ENCODE measurements at places on chromosomes 1 and 21. TPM values are rescaled to one million over a fixed set of nuclear protein-coding genes. Genes with fewer than 3 reads are reported as not detected.

PPFIA4 gene
- total RNA-seq, result 1.7 TPM

SPRR2B gene
- not detected for total RNA-seq

GJA5 gene
- total RNA-seq, result 2.5 TPM

IKBKE gene
- total RNA-seq, result 18.2 TPM

FHAD1 gene
- total RNA-seq, result 1.2 TPM

WNT4 gene
- 3.1 TPM for total RNA-seq

DNA sequence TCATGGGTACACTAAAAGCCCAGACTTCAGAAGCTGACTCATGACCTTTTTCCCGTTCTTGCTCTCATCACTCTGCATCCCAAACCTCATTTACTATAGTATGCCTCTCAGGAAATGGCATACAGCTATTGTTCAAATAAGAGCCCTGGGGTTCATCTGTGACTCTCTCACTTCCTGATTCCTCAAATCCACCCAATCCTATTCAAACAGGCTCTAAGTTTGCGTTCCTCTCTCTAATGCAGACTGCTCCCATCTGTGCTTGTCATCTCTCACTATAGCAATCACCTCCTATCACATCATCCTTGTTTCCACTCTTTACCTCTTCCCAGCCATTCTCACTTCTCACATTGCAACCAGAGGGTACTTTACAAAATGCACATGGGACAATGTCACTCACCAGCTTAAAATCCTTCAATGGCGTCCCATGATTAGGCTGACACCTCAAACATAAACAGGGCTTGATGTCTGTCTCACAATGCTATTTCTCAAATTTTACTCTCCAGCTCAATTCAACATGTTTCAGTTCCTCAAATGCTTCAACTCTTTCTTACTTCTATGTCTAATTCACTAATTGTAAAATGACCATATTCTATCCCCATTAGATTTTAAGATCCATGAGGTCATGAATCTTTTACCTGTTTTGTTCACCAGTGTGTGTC, 408.4 kb downstream of the NTNG1 start:
- DNase-seq, result no peak

GRCh38 chr1:116743535-116743934, 10.7 kb upstream of the CD2 start:
- no peak for DNase-seq

GRCh38 chr1:57711326-57711725, 287.5 kb upstream of the DAB1 start:
- no peak for DNase-seq

DNA sequence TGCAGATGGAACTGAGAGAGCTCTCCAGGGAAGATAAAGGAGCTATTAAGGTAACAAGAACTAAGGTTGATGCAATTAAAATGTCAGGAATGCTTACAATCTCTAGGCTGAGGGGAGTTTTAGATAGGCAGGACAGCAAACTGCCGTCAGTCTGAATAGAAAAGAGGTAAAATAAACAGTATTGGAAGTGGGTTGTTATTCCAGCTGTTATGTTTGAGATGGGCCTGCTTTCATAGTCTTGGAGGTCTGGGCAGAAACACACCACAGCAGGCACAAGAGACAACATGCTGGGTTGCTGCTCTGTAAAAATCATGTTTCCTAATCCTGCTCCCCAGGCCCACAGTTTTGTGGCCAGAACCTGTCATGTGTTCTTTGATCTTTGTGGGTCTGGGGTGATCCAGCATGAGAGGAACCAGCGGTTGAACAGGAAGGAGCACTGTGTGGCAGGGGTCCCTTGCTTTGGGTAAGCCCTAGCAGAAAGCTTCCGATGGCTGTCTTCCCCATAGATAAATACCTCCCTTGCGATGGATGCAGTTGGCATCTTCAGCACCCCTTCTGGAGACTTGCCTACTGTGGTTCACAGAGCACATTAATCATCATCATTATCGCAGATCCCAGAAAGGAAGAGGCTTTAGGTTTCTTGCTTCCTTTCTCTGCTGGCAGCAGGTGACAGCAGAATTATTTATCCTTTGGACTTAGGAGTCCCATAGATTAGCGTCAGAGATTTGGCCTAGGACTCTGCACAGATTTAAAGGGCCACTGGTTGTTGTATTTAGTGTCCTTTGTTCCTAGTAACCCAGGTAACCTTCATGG, 97.1 kb downstream of the AK5 start:
- DNase-seq, result no peak

DNA sequence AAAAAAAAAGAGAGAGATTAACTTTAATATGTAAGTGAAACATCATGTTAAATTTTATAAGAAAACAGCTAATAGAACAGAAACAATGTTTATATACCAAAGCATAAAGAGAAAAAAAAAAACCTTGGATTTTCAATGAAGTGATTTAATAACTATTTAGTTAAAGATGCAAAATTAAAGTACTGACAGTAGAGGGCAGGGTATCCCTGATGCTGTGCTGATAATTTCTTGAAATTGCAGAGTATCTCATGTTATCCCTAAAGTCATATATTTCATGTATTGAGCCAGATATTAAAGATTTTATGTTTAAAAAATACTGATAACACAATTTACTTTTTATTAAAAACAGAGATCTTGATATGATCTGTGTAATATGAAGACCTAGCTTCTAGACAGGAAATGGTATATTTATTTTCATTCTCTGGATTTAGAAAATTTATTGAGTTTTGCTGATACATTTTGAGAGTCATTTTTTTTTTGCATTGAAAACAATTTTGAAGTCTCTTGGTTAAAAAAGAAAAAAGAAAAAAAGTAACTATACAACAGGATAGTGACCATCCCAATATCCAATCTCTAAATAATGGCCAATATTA, 273.2 kb downstream of the USP25 start:
- DNase-seq, result no peak

GRCh38 chr1:222006715-222007114, 264.8 kb upstream of the DUSP10 start:
- DNase-seq, result no peak

Data from left colon (tissue), 2 donors.